ENCODE measurements at places on chromosomes 7 and 10. TPM values are rescaled to one million over a fixed set of nuclear protein-coding genes. Genes with fewer than 3 reads are reported as not detected.

The TNPO3 gene
- 62.4 TPM for total RNA-seq

The CALHM1 gene
- total RNA-seq, result not detected

The MSMB gene
- total RNA-seq, result not detected

The XRCC2 gene
- 0.48 TPM for total RNA-seq

The IMPDH1 gene
- 66.0 TPM for total RNA-seq

The ORC5 gene
- 32.0 TPM for total RNA-seq

The EBF3 gene
- total RNA-seq, result not detected

The DYDC2 gene
- not detected for total RNA-seq

The SLIT1 gene
- not detected for total RNA-seq

The MBL2 gene
- total RNA-seq, result not detected

The CD36 gene
- total RNA-seq, result 14.7 TPM

The HYAL4 gene
- total RNA-seq, result under 0.01 TPM

The SFTPA1 gene
- not detected for total RNA-seq

The GRM3 gene
- not detected for total RNA-seq

The ACSM6 gene
- not detected for total RNA-seq

The KCNH2 gene
- total RNA-seq, result 0.21 TPM

The NANOS1 gene
- 1.7 TPM for total RNA-seq

The ADGRA1 gene
- total RNA-seq, result not detected

The CHN2 gene
- not detected for total RNA-seq

The TMEM236 gene
- not detected for total RNA-seq

The UCN3 gene
- total RNA-seq, result not detected

The HMX2 gene
- not detected for total RNA-seq

The NKX2-3 gene
- total RNA-seq, result not detected

The ATOH7 gene
- total RNA-seq, result not detected
